Pons (tissue), 1 donor: ENCODE measurements at places on chromosomes 4 and X.
A peak's percentile ranks its signal among the peaks of the same experiment; 100 is the strongest.

DNA sequence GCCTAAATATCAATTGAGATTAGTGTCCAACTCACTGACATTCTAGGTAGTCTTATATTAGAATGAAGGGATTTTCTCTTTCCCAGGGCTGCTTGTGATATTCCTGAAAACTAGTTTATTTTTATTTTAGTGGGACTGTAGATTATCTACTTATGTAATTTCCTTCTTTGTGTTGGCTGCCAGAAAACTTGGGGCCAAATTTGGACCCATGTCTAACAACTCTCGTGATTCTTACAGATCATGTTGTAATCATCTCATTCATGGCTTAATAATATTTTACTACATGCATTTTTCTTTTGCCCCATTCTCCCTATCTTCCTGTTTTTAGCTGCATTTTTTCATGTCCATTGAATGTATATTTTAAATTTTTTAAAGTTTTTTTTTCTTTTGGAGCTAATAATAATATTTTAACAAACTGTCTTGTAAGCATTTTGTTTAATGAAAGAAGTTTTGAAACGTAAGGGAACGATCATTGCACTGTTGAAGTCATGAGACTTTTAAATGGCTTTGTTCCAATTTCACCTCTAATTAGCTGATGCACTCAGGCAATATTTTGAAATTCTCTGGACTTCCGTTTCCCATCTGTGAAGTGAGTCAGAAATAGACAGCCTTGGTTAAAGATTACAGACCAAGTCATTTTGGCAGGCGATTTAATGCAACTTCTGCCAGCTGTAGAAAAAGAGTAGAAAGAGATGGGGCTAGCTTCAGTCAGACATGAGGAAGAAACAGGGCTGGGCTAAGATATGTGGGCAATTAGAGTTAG, 14.3 kb upstream of the TDO2 start:
- DNase-seq = no peak

DNA sequence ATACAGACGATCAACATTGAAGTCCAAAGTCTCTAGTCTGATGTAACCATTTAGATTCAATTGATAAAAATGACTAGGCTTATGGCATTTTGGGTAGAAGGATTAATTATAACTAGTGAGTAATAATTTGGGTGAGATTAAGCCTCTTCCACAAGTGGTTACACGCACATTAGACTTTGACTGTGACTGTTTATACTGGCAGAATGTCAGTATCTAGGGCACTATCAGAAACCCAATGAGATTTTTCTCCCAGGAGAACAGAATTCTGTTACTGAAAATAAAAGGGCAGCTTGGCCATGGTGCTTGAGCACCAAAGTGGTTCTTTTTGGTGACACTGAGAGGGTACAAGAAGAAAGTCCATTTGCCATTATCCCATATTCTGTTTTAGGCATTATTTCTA, 3.3 kb downstream of the PLS3 start:
- DNase-seq = peak; percentile 28

DNA sequence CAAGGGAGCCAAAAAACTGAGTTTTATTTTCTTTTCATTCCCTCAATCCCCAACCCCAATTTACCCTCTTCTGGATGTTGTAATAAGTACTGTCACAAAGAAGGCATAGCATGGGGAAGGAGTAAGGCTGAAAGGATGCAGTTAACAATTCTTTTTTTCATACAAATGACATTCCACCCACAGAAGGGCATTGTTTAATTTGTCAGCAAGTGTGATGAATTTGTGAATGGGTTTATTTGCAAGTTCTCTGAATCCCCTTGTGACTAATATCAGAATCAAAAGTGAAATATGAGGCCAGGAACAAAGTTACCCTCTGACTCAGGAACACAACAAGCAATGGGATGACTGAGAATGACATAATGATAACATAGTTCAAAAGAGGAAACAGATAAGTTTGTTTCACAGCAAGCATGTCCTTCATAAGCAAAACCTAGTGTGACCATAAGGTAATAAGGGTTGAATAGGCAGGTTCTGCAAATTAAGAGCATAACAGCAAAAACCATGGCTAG, 2.1 kb downstream of the GEMIN8 start:
- peak; percentile 88 for DNase-seq

DNA sequence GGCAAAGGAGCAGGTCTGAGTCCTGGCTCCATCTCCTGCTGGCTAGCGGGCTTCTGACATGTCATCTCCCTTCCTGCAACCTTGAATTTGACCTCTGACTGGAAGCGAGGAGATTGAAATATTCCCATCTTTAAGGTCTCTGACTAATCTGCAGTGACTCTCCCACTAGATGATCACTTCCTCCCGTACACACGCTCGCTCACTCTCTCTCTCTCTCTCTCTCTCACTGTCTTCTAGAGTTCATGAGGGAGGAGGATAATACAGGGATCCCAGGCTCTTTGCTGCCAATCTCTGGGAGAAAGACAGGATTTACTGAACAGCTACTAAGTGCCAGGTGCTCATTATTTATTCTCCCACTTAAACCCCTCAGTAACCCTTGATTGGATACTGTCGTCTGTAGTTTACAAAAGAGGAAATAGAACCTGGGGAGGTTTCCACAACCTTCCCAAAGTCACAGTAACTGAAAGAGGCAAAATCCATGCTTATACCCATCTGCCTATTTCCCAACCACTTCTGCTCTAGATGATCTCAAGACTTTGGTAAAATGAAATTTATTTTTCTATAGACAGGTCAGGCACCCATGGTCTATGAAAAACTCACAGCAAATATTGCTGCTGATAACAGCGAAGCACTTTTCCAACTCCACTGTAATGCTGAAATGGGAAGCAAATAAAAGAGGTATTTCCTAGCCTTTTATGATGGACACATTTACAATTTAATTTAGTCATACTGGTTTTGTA, 193.5 kb upstream of the C1QTNF7 start:
- DNase-seq = no peak

DNA sequence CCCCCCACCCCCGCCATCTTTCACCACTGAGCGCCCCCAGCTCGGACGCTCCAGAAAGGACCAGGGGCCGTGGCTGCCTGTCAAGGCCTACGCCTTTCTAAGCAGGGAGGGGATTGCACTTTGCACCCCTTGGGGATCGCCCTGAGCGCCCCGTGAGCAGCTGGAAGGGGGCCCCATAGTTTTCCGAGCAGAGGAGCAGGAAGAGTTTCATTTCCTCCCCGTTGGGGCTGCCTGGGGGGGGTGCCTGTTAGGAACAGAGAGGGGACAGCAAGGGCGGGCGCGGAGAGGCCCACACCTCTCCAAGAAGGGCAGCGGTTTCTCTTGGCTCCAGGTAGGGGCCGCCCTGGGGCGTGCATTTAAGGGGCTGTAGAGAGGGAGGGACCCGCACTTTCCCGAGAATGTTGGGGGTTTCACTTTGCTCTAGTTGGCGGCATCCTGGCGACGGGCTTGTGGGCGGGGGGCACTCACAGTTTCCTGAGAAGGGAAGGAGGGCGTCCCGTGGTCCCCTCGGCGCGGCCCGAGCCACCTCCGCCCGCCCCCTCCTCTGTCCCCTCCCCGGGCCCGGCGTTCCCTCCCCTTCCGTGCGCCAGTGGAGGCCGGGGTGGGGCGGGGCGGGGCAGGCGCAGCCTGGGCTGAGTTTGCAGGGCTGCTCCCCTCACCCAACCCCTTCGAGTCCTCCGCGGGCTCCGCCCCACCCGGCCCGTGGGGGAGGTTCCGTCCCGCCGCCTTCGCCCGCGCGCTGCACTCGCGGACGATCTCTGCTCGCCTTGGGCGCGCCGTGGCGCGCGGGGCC, 82.3 kb upstream of the CD99 start:
- peak; percentile 32 for DNase-seq

GRCh38 chr4:49044270-49044669, 58.2 kb downstream of the CWH43 start:
- DNase-seq = no peak

DNA sequence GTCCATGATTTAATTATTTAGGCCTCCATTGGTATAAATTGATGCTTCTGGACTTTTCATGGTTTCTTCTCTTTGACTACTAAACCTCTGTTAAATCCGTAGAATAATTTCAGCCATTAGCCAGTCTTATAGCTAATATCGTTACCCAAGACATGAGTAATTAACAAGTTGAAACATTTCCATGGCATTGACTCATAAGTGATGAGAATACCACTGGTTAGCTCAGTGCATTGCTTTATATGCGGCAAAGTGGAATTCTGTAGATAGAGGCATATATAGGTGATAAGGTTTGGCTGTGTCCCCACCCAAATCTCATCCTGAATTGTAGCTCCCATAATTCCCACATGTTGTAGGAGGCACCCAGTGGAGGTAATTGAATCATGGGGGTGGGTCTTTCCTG, 80.6 kb downstream of the VCX2 start:
- DNase-seq = no peak

DNA sequence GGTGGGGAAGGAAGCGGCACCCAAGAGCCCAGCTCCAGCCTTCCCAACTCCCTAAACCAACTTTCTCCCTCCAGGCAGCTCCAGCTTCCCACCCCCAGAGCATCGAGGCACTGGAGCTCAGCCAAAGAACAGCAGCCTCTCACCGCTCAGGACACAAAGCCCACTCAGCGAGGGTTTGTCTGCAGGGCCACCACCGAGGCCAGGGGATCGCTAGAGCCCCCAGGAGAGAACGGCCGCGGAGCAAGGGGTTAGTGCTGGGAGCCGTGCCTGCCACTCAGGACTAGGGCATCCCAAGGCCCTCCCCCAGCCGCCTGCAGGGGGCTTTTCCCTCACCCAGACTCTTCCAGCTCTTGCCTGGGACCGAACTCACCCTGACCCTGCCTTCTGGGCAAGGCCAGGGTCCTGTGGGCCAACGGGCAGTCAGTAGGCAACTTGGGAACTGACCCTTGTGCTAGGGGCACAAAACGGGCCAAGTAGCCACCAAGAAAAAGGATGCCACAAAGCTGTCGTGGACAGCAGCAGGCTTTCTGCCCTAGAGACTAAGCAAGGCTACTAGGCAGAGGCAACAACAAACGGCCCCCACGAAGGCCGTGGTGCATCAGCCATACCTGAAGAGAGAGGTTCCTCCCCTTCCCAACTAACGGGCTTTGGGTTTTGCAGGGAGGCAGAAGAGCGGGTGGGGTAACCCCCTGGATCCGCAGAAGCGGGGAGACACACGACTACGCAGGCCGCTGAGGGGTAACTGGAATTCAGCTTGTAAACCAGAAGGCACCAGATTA, 2.3 kb downstream of the HCFC1 start:
- DNase-seq = no peak

DNA sequence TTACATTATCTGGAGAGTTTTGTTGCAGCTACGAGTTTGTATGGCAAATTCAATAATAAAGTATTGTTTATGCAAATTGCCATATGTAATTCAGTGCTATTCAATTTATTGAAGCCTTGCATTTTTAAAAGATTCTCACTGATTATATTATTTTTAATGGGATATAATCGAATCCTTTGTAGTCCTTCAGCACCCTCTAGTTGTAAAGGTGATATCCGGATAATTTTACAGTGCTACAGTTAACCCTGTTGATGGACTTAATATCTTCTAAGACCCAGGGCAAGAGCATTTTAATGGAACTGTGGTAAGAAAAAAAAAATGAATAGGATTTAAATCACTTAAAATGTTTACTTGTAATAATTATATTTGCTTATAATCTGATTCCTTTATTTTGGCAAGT, 48.5 kb upstream of the GRIA2 start:
- no peak for DNase-seq

GRCh38 chr4:24089851-24090534, 200.1 kb upstream of the PPARGC1A start:
- DNase-seq = no peak
